Breast epithelium (tissue), 4 donors: ENCODE measurements at places on chromosomes 11 and 22. TPM values are rescaled to one million over a fixed set of nuclear protein-coding genes. Genes with fewer than 3 reads are reported as not detected.

- DNase-seq = no peak
Measured at GRCh38 chr11:29251738-29252137, 765.1 kb downstream of the KCNA4 start.

DNA sequence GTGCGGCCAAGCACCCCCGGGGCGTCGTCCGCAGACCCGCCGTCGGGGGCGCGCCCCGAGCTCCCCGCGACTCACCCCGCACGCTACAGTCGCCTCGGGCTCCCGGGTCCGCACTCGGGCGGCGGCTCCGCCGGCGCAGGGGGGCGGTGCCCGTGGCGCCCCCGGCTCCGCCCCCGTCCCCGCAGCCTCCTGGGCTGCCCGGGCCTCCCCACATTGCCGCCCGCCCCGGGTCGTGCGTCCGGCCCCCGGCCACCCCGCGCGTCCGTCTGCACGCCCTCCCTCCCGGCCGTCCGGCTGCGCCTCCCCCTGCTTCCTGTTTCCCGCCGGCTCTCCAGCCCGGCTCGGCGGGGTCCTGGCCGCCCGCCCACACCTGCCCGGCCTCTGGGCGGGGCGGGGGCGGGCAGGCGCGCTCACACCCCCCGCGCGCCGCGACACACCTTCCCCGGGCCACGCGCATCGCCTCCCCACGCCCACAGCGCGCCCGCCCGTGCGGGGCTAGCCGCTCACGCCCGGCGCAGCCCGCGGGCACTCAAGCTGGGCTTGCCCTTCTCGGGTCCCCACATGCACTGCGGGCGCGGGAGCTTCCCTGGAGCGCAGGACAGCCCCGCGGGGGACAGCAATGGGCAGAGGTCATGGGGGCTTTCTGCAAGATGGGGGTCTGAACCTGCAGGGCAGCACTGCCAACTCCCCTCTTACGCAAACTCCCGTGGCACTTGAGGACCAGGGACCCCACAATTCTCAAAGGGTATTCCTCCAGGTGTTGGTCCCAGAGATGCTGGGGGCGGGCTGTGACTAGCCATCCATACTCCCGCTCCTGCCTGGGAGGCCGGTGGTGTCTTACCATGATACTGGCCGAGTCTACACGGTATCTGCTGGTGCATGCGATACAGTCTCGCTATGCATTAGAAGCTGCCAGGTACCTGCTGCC lies at the start of gene CARD10:
Gene CARD10 (minus strand): TSS at position 148 of the 928 bp plus-strand sequence. CDS start 215 bp downstream, outside the sequence.
- no peak for DNase-seq

The KLHL35 gene
- 1.6 TPM for total RNA-seq

DNA sequence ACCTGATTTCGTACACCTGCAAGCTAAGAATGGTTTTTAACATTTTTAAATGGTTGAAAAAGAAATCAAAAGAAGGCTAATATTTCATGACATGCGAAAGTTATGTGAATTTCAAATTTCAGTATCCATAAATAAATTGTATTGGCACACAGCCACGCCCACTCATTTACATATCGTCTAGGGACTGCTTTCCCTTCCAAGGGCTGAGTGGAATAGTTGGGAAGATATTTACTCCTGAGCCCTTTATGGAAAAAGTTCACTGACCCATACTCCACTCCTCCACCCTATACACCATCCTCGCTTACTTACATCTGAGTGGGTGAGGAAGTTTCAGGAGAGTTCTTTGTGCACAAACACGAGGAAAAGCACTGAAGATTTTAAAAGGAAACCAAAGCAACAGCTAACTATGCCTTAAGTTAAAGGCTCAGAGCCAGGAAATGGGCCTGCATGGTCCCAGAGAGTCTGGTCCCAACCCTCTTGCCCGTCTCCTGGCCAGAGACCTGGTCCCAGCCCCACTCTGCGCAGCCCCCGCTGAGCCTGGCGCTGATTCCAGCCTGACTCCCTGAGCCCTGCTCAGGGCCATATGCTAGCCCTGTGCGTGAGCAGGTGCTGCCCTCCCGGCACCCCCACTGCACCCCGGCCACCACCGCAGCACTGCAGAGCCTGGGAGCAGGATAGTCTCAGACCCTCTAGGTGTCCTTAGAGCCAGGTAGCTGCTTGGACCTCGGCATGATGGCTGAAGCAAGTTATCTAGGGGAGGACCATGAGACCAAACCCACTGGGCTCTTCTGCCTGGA lies 69.8 kb downstream of the EFCAB6 start:
- DNase-seq = no peak

The NOX4 gene
- total RNA-seq = 15.4 TPM

The KDM4D gene
- total RNA-seq = 0.96 TPM

DNA sequence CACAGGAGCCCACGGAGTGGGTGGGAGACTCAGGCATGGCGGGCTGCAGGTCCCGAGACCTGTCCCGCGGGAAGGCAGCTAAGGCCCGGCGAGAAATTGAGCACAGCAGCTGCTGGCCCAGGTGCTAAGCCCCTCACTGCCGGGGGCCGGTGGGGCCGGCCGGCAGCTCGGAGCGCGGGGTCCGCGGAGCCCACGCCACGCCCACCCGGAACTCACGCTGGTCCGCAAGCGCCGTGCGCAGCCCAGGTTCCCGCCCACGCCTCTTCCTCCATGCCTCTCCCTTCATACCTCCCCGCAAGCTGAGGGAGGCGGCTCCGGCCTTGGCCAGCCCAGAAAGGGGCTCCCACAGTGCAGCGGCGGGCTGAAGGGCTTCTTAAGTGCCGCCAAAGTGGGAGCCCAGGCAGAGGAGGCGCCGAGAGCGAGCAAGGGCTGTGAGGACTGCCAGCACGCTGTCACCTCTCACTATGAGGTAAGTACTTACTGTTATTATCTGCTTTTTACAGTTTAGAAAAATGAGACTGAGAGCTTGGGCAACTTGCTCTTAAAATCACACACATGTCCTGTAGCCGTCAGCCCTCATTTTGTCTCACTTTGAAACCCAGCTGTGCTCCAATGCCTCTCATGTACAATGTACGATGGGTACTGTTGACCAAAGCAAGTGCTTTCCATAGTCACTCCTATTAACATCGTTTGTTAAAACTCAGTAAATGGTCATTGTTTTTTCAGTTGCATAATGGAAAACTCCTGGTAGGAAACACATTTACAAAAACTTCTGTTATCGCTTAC lies 12.2 kb upstream of the OR10D3 start:
- no peak for DNase-seq

The MGAT3 gene
- 9.4 TPM for total RNA-seq

DNA sequence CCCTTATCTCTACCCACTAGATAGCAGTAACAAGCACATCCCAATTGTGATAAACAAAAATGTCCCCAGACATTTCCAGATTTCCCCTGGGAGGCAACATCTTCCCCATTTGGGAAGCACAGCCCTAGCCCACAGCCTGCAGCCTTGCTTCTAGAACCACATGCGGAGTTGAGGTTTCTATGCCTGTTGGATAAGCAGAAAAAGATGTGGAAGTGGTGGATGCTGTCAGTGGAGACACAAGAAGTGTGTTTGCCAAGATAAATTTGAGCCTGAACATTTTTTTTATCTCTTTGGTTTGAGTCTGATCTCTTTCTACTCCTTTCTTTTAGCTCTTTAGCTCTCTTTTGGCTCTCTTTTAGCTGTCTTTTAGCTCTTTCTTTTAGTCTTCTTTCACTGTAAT lies 884.5 kb downstream of the NTM start:
- no peak for DNase-seq

The KIRREL3 gene
- total RNA-seq = 0.33 TPM

The RTN4R gene
- total RNA-seq = 0.48 TPM

The ASCL2 gene
- total RNA-seq = 0.96 TPM

DNA sequence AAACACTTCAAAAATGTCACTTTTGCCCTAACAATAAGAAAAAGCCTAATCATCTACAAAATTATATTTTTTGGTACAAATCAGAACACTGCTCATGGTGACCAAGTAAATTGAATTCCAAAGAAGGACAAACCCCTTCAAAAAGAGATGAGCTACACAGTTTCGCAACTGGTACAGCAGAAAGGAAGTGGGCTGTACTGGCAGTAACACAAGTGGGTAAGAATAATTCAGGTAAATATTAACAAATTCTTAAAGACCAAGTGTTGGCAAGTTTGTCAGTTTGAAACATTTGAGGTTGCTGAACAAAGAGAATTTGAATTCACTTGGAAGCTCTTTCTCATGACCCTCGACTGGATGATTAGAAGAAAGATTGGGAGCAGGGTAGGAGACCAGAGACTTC lies 35.5 kb downstream of the MSANTD4 start:
- DNase-seq = no peak

The SYT7 gene
- 1.9 TPM for total RNA-seq

DNA sequence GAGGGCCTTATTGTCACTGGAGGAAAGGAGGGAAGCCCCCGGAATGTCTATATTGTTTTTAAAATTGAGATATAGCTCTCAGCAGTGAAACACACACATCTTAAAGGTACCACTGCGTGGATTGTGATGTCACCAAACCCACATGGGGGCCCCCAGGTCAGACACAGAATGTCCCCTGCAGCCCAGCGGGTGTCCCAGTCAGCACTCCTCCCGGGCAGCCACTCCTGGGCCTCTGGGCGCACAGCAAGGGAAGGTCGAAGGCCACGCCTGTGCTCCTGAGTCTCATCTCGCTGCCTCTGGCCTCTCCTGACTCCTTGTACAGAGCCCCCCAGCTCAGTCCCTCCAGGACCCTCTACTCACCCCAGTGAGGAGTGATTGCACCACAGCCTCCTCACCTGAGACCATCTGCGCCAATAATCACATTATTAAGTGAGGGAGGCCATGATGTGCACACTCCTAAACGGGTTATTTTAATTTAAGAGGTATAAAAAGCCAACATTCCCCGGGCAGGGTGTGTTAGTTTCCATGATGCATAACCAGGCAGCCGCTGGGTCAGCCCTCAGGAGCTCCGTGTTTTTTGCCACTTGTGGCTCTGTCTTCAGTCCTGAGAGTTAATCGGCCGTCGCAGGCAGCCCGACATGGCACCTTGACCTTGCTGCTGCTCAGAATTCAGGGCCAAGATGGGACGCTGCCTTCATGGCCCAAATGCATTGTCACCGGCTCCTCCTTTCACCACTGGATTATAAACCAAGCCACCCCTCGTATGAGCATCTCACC lies 1089.3 kb downstream of the BRD1 start:
- no peak for DNase-seq

The SYT13 gene
- total RNA-seq = not detected

DNA sequence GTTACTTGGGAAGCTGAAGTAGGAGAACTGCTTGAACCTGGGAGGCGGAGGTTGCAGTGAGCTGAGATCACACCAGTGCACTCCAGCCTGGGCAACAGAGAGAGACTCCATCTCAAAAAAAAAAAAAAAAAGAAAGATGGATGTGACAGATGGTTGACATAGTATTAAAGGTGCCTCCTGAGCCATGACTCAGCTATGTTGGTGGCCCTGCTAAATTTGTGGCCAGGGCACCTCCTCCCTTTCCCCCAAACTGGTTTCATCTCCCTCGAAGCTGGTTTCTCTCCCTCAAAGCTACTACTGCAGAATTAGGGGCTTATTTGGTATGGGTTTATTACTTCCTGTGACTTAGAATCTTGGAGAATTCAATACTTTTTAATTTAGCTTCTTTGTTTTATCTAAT lies 31.5 kb downstream of the SDHD start:
- no peak for DNase-seq

The HSPB2 gene
- 0.98 TPM for total RNA-seq

The RIMBP3B gene
- not detected for total RNA-seq

DNA sequence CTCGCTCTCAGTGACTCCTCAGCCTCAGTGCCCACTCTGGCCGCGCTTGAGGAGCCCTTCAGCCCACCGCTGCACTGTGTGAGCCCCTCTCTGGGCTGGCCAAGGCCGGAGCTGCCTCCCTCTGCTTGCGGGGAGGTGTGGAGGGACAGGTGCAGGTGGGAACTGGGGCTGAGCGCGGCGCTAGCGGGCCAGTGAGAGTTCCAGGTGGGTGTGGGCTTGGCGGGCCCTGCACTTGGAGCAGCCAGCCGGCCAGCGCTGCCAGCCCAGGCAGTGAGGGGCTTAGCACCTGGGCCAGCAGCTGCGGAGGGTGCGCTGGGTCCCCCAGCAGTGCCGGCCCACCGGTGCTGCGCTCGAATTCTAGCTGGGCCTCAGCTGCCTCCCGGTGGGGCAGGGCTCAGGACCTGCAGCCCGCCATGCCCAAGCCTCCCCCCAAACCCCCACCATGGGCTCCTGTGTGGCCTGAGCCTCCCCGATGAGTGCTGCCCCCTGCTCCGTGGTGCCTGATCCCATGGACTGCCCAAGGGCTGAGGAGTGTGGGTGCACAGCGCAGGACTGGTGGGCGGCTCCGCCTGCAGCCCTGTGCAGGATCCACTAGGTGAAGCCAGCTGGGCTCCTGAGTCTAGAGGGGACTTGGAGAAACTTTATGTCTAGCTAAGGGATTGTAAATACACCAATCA lies 64.2 kb upstream of the NARS2 start:
- DNase-seq = no peak

The AKIP1 gene
- total RNA-seq = 29.0 TPM

GRCh38 chr11:66835768-66836405 lies 7.4 kb upstream of the RCE1 start:
- DNase-seq = no peak

- no peak for DNase-seq
Measured at GRCh38 chr11:123519055-123519796, 89.2 kb downstream of the GRAMD1B start.

- no peak for DNase-seq
Measured at GRCh38 chr22:19800761-19801244, 40.2 kb downstream of the TBX1 start.

- DNase-seq = no peak
Measured at GRCh38 chr11:111176603-111177002, 68.9 kb upstream of the POU2AF2 start.

The OR6T1 gene
- total RNA-seq = not detected

The ANKK1 gene
- total RNA-seq = 1.6 TPM

GRCh38 chr11:84130646-84131427 lies 844.7 kb upstream of the CCDC90B start:
- no peak for DNase-seq

DNA sequence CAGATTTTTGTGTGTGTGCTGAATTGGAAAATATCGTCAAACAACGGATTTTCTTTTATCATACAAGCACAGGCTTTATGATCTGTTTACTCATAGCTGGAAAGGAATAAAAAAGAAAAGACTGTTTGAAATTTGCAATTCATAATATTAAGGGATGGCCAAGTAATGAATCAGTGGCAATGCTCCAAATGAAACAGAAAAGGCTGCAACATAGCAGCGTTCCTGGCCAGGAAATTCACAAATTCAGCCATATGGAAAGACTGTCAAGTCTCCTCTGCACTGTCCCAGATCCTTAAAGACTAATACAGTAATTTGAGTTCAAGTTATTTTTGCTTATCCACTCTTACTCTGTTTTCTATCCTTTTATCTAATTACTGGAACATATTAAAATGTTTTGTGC lies 98.2 kb downstream of the MSANTD4 start:
- DNase-seq = no peak

- no peak for DNase-seq
Measured at GRCh38 chr11:64146036-64146955, 19.6 kb downstream of the MACROD1 start.

The P4HA3 gene
- total RNA-seq = 0.29 TPM

DNA sequence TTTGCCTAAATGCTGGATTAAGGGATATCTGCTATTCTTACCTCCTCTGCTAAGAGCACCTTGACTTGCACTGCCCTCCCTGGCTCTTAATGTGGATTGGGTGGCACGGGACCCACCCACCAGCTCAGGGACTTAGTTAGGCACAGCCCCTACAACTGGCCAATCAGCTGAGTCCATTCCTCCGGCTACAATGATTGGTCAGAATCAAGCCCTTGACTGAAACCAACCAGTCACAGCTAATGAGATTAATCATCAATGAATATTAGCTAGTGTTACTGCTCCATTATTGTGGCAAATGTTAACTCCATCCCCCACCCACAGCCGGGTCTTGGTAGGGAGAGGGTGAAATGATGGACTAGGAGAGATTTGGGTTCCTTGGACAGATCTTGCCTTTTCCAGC lies 328.0 kb downstream of the MN1 start:
- DNase-seq = no peak
